ENCODE measurements at places on chromosomes 11 and 22.

GRCh38 chr11:119615003-119615881 is 113.8 kb downstream of the NECTIN1 start:
- no peak for DNase-seq

GRCh38 chr11:34864424-34864823 is 51.8 kb downstream of the APIP start:
- no peak for DNase-seq

DNA sequence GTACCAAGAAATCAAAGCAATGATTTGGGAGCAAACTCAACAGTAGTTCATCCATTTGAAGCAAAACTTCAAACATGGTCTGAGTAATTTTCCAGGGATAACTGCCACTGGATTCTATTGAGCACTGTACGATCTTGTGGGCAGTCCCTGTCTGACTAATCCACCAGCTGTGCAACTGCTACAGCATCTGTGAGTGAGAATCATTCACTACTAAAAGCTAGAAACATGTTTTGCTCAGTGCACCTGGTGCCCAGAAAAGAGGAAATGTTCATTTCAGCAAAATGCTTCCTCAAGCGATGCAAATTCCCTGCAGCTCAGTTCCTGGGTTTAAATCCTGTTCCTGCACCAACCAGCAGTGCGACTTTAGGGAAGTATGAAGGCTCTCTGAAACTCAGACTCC is 1077.9 kb downstream of the DLG2 start:
- DNase-seq = no peak

GRCh38 chr11:15189641-15190365 is 75.1 kb downstream of the INSC start:
- DNase-seq = no peak

- DNase-seq = no peak
These were observed 84.0 kb downstream of the THAP12 start for GRCh38 chr11:76296731-76297542.

GRCh38 chr11:130068546-130068985 is 1.1 kb upstream of the APLP2 start:
- DNase-seq = no peak

GRCh38 chr11:64095273-64095817 is 59.6 kb downstream of the FLRT1 start:
- DNase-seq = no peak

GRCh38 chr11:104538313-104538712 is 359.9 kb downstream of the CASP12 start:
- DNase-seq = no peak

GRCh38 chr11:131350872-131351271 is 19.5 kb upstream of the NTM start:
- DNase-seq = no peak

GRCh38 chr11:85845124-85845631 is 10.0 kb upstream of the CCDC83 start:
- DNase-seq = no peak

- DNase-seq = no peak
These were observed 3.0 kb downstream of the RHOG start for GRCh38 chr11:3837793-3838192.

DNA sequence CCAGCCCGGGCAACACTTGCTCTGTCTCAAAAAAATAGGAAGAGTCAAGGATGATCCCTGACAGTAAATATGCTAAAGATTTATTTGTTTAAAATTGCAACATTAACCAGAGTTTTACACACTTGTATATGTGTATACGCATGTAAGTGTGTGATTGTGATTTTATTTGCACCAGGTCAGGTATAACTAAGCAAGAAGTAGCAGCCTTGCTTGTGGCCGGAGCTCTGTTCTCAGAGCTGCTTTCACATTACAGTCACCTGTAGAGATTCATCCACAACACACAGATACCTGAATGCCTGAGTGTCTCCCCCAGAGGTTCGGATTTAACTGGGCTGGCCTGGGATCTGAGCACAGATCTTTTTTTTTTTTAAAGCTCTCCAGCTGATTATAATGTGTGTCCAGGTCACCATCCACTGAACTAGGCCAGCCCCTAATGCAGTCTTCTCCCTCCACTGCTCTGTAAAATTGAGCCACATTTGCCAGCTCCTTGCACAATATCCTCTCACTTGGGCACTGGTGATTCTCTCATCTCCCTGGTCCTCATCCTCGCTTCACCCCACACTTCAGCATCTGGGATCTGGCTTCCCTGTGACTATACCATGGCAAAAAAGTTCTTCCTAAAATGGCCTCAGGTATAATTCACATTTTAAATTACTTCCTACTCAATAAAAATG is 48.3 kb downstream of the LIF start:
- DNase-seq = no peak

Measured in activated gamma-delta T cell treated with anti-CD3 and anti-CD28 coated beads, Interleukin-2, amount 50 U/mL, for 16 hours (primary cell).